ENCODE measurements at places on chromosomes 3 and 15. TPM values are rescaled to one million over a fixed set of nuclear protein-coding genes. Genes with fewer than 3 reads are reported as not detected.

Gene SOX14
- total RNA-seq, result not detected

Gene RTP1
- not detected for total RNA-seq

Gene CLRN1
- total RNA-seq, result not detected

Gene SPATA12
- not detected for total RNA-seq

Gene CLDN18
- total RNA-seq, result not detected

Gene SCN11A
- under 0.01 TPM for total RNA-seq

Gene CYP11A1
- total RNA-seq, result not detected

Gene GUCA1C
- total RNA-seq, result not detected

Gene RARB
- total RNA-seq, result 0.96 TPM

Gene CIDEC
- total RNA-seq, result not detected

Gene IL5RA
- total RNA-seq, result not detected

Gene SENP2
- 26.7 TPM for total RNA-seq

Gene MAGEF1
- 21.5 TPM for total RNA-seq

Gene C3orf22
- total RNA-seq, result not detected

Gene SERINC4
- total RNA-seq, result not detected

Gene C3orf33
- 4.5 TPM for total RNA-seq

All from tracheal epithelial cell (primary cell).